ENCODE measurements at places on chromosomes 4 and X.

DNA sequence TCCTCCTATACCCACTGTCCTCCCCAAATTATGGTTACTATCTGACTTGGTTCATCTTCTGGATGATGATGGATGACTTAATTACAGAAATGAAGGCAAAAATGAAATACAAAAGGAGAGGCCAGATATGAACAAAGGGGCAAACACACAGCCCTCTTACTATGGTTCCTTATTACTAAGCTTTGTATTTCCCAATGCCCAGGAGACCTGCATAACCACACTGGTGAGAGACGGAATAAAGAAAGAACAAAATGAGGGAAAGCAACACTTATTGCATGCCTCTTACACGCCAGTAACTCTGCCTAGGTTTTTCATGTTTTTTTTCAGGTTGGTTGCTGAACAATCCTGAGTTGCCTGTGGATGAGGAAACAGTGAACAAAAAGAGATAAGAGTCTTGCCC is 120.5 kb downstream of the SLC10A7 start:
- DNase-seq, result no peak

GRCh38 chr4:56466910-56467283 is 520 bp upstream of the SRP72 start:
- DNase-seq, result no peak

GRCh38 chr4:35684755-35685154 is 559.6 kb downstream of the ARAP2 start:
- no peak for DNase-seq

- DNase-seq, result no peak
Observed at GRCh38 chr4:31338000-31338399, 617.8 kb downstream of the PCDH7 start.

DNA sequence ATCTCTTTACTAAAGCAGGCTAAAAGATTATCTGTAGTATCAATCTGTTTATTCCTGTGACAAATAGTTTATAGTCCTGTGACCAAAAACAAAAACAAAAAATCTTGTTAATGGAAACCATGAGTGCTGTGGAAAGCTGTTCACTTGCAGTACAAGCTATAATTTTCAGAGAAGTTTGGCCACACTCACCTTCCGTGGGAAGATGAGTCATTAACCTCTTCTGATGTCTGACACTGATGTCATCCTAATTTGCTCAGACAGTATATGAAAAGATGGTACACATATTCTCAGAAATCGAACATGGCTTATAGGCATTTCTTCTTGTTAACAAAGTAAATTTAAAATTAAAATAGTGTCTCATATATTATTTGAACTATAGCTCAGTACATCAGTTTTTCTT is 19.9 kb upstream of the ENPP6 start:
- DNase-seq, result no peak

DNA sequence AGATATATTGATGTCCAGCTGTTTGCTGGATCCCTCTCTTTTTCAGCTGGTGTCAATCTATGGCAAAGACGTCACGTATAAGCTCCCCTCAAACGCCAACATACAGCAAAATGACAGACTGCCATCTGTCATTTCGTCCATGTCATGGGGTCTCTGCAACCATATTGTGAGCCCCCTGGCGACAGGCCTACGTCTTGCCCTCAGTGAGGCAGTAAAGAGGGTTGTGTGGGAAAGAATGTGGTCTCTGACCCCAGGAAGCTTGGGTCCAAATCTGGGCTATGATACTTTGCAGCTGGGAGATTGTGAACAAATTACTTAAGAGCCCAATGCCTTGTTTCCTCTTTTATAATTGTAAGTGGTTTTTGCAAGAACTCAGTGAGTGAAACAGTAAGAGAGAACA is 7.4 kb downstream of the SUPT20HL2 start:
- DNase-seq, result peak; percentile 8

- no peak for DNase-seq
Observed at GRCh38 chrX:131577999-131578734, 34.3 kb downstream of the OR13H1 start.

Data from OCI-LY7 (cell line).